ENCODE measurements at places on chromosomes 13 and 19.

GRCh38 chr19:31545777-31546176, 196.5 kb upstream of the TSHZ3 start:
- DNase-seq: no peak

DNA sequence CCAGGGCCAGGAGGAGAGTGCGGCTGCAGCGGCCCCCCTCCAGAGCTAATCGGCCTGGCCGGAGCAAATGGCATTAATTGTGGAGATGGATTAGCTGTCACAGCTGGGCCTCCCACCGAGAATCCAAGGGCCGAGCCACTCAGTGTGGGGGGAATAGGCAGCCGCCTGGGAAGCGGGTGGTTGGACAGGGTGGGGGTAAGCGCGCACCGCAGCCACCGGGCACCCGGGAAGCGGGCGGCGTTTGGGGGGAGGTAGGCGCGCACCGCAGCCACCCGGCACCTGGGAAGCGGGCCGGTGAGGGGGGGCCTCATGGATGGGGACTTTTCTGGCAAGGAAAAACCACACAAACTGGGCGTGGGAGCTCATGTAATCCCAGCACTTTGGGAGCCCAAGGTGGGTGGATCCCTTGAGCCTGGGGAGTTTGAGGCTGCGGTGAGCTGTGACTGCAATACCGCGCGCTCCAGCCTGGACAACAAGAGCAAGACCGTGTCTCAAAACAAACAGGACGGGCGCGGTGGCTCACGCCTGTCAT, 9.7 kb downstream of the R3HDM4 start:
- DNase-seq: no peak

- peak; percentile 51 for DNase-seq
These were observed 13.9 kb downstream of the RABAC1 start for GRCh38 chr19:41945135-41945766.

GRCh38 chr13:83883061-83883523, 818 bp upstream of the SLITRK1 start:
- no peak for DNase-seq

DNA sequence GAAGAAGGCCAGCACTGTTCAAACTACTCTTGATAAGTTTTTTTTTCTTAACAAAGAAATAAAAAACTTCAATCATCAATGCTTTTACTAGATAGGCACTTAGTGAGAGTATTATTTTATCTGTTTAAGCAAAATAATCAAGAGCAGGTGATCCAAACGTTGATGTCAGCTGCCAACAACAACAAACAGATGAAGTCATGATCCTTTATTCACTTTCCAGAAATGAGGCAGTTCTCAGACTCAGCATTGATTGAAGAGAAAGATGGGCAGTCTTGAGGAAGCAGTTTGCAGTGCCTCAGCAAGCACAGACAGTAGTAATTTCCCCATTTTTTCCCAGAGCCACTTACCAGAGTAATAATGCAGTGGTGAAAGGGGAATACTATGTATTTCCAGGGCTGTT, 38.4 kb upstream of the CSNK1A1L start:
- no peak for DNase-seq

GRCh38 chr13:100610391-100611347, 22.1 kb upstream of the GGACT start:
- no peak for DNase-seq

- no peak for DNase-seq
These were observed 34.3 kb upstream of the C1QTNF9 start for GRCh38 chr13:24275041-24275440.

DNA sequence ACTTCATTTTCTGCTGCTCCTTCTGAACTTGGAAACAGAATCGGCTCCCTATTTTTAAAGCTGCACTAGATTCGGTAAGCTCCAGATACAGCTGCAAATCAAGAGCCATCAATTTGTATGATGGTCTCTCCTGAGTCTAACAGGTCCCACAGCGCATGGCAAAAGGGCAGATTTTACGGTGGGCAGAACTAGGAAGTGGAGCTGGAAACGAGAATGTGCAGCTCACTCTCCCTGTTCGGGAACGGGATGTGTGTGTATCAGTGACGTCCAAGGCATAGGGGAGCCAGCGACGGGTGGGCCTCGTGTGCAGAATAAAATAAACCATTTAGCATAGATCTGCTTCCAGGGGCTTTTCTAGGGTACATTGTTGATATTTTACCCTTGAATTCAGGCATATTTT, 74.2 kb downstream of the COL4A1 start:
- DNase-seq: no peak

- DNase-seq: no peak
These were observed 1.2 kb downstream of the ITPKC start for GRCh38 chr19:40717880-40718773.

GRCh38 chr19:8635422-8635821, 5.0 kb downstream of the NFILZ start:
- no peak for DNase-seq

DNA sequence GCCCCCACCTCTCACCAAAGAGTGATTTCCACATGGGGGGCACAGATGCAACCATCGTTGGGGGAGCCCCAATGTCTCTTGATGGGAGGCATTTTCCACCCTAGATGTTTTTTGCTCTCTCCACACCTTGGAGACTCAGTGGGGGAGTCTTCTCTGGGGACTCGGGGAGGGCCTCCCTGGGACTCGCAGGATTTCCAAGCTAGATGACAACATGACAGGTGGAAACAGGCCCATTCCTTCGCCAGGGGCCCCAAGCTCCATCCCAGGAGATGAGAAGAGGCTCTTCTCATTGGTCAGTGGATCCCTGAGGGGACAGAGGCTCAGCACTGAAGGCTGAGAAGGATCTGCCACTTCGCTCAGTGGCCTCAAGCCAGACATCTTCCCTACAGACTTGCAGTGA, 12.7 kb upstream of the KIR2DL4 start:
- DNase-seq: no peak
